ENCODE measurements at places on chromosomes 16 and 17. TPM values are rescaled to one million over a fixed set of nuclear protein-coding genes. Genes with fewer than 3 reads are reported as not detected.

Gene GRAP
- total RNA-seq = 8.1 TPM

- peak; percentile 40 for DNase-seq
Observed at GRCh38 chr16:58377932-58378331, 14.3 kb upstream of the GINS3 start.

DNA sequence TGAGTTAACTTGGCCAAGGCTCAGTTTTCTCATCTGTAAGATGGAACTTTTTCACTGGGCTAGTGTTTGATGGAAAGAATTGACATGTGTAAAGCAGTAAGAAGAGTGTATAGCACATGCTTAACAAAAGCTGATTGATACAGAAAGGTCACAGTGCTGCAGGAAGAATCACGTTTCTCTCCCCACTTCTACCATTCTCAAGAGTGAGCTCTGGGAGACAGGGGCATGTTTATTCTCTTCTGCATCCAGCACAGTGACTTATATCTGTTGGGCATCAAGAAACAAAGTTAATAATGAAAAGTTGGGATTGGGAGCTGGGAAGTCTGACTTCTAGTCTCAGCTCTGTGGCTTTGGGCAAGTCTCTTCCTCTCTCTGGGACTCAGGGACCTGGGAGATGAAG lies 55.3 kb downstream of the IRX3 start:
- DNase-seq = no peak

DNA sequence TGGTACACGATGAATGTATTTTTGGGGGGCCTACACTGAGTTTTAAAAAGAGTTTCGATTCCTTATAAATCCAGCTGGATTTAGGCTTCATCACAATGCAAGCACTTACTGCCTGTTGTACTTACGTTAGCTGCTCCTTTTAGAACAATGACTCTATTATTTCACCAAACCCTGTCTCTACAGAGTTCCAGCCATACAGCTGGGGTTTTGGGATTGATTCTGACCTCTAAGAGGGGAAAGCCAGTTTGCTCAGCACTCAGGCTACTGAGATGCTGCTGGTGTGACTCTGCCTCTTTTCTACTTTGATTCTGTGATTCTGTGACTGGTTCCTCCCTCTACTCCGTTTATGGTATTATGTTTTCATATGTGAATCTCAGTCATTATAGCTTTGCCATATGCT lies 329.7 kb downstream of the ABCC12 start:
- DNase-seq = no peak

Gene ABCC12
- not detected for total RNA-seq

- no peak for DNase-seq
Observed at GRCh38 chr17:68606451-68607307, 5.5 kb upstream of the FAM20A start.

DNA sequence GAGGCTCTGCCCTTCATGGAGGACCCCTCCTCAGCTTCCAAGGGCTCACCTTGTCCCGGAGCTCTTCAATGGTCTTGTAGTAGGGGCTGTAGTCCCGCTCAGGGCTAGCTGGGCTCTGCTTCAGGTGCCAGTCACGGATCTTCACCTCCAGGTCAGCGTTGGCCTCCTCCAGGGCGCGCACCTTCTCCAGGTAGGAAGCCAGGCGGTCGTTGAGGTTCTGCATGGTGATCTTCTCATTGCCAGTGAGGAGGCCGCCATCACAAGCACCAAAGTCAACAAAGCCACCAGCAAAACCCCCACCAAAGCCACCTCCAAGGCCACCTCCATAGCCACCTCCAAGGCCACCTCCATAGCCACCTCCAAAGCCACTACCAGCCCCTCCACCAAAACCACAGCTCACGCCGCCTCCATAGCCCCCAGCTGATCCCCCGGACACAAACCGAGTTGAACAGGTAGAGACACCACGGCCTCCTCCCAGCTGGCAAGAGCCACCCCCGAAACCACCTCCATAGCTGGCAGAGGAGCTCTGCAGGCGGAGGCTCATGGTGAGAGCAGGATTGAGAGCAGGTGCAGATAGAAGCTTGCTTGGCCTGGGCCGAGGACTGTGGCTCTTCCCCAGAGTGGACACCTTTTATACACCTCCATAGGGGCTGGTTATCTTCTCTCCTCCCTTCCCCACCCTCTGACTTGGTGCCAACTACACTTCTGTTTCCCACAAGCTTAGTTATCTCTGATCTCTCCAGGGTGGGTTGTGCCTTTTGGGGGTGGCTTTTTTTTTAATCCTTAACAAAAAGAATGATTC lies at the start of gene KRT13:
TSS of gene KRT13 (minus strand) at position 606 of the 802 bp plus-strand sequence. CDS start at position 544, 62 bp downstream.
- DNase-seq = no peak

Gene TGFB1I1
- 57.7 TPM for total RNA-seq

DNA sequence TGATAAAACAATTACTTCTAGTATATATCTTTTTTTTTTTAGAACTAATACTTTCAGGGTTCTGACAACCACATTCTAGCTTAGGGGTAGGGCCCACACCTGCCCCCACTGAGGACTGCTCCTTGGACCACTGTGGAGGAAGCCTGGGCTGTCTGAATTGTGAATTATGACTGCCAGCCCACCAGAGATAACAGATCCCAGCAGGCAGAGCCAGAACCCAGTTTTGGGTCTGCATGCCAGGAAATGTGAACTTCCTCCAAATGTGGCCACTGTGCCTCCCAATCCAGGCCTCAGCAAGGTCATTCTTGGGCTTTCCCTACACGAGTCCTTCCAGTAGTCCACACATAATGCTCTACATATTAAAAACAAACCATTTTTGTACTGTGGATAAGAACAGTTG lies 15.9 kb downstream of the VEZF1 start:
- no peak for DNase-seq
